NCI-H82 (cell line): ENCODE measurements at places on chromosomes 4 and X.

DNA sequence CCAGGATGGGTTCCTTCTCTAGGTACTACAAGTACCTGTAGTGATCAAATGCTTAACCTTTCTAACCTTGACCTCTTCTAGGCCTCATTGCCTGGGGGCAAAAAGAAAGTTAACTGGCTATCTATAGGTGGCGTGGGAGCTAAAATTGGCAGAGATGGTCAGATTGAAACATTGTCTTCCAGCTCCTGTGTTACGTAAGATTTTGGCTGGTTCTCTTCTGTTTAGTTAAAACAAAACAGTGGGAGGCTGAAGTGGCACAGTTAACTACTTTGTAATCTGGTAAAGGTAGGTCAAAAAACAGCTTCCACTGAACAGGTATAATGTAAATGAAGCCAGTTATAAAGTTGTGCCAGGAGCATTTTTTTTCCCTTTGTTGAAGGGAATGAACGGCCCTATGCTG lies 115.2 kb downstream of the MBNL3 start:
- DNase-seq: no peak

- DNase-seq: no peak
These were observed 260.7 kb downstream of the SNCA start for GRCh38 chr4:89576246-89576645.

- DNase-seq: no peak
These were observed 21.5 kb downstream of the NAT8L start for GRCh38 chr4:2080429-2081300.

- DNase-seq: no peak
These were observed 319.6 kb downstream of the PPP3CA start for GRCh38 chr4:101027721-101028120.

- no peak for DNase-seq
These were observed 1.4 kb downstream of the IL9R start for GRCh38 chrX:155998761-155999510.
